Stimulated activated CD8-positive, alpha-beta memory T cell treated with anti-CD3 and anti-CD28 coated beads, Interleukin-4, amount 100 ng/mL, for 4 hours (primary cell): ENCODE measurements at places on chromosomes 7 and 10.

DNA sequence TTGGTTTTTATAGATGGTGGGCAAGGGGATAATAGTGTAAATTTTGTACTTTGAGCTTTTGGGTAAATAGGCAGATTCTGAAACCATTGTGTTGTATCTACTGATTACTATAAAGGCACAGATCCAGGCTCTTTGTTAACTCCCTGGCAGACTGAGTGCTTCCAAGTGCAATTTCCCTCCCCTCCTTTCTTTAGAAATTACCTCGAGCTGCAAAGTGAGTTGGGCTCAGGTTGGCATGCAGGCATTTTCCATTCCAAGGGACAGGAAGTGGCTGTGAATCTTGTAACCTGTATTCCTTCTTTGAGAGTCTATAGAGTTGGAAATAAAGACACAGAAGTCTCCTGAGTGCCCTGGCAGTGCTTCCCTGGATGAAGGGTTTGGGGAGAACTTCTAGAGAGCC lies 494.2 kb upstream of the GALNT17 start:
- DNase-seq = no peak

GRCh38 chr7:2982831-2983230 lies 60.8 kb downstream of the CARD11 start:
- peak; percentile 26 for DNase-seq

GRCh38 chr7:139231513-139232376 lies 708 bp downstream of the UBN2 start:
- no peak for DNase-seq

DNA sequence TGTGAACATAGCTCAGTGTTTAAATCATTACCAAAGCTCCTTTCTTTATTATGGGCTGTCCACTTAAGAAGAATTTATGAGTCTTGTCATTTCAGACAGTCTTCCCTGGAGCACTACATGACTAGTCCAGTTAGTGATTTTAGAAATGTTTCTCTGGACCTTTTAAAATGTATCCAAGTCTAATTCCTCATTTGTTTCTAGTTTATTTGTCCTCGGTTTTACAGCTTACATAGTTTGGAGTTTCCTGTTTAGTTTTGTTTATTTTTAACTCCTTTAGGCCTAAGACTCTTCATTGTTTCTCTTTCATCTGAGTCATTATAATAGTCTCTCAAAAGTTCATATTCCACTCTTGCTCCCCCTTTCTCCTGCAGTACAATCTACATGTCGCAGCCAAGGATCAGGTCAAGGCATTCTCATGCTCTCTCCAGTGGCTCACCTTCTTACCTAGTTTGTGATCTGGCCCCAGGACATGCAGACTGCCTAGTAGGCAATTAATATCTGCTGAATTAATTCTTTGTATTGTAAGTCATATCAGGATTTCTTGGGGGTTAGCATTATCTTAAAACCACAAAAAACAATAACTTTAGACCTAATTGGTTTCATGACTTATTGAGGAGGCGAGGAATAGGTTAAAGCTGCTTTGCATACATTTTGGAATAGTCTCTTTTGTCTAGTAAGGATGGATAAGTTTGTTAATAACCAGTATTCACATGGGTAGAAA lies 93.8 kb downstream of the MAPK8 start:
- no peak for DNase-seq

GRCh38 chr7:28017372-28017771 lies 163.2 kb downstream of the JAZF1 start:
- no peak for DNase-seq

DNA sequence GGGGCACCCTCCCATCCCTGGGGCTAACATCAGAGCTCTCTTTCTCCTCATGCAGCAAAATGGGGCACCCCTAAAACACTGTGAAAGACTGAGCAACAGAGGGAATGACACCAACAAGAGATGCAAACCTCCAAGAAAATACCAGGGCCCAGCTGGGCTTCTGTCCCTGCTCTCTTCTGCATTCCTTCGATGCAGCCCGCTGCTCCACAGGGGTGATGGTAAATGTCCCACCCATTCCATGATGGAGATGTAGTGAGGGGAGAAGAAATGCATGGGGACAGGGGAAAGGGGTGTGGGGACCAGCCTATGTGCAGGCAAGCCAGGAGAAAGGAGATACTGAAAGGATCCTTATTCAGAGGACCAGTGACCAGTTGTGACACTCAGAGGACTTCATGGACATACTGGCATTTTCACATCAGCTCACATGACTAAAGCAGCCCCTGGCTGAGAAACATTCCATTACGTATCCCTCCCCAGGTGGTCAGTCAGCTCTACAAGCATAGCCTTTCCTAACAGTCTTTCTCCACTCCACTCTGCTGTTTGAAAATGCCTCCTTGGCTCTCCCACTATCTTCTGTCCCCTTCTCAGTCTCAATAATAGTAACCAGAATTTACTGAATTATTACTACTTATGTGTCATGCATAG lies 13.3 kb downstream of the SORBS1 start:
- no peak for DNase-seq

- no peak for DNase-seq
These were observed 10.2 kb upstream of the SDHAF3 start for GRCh38 chr7:97107192-97107800.

- no peak for DNase-seq
These were observed 38.9 kb upstream of the XPNPEP1 start for GRCh38 chr10:109962247-109962646.

DNA sequence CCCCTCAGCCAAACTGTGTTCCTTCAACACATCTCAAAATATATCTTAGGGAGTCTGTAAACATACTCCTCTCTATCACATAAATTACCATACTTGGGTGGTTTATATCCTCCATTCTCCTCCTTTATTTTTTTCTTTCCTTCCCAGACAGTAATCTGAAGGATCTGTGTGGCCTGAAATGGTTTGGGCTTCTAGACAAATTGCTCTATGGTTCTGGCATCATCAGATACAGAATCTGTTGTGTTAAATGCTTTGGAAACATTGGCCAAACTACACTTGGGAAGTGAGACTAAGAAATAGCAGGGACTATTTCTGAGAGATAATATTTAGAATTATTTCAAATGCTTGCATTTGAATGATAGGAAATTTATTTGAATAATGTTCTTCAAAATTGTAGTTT lies 353.0 kb upstream of the KCND2 start:
- no peak for DNase-seq

GRCh38 chr10:29239569-29240472 lies 49.0 kb upstream of the LYZL1 start:
- DNase-seq = no peak

DNA sequence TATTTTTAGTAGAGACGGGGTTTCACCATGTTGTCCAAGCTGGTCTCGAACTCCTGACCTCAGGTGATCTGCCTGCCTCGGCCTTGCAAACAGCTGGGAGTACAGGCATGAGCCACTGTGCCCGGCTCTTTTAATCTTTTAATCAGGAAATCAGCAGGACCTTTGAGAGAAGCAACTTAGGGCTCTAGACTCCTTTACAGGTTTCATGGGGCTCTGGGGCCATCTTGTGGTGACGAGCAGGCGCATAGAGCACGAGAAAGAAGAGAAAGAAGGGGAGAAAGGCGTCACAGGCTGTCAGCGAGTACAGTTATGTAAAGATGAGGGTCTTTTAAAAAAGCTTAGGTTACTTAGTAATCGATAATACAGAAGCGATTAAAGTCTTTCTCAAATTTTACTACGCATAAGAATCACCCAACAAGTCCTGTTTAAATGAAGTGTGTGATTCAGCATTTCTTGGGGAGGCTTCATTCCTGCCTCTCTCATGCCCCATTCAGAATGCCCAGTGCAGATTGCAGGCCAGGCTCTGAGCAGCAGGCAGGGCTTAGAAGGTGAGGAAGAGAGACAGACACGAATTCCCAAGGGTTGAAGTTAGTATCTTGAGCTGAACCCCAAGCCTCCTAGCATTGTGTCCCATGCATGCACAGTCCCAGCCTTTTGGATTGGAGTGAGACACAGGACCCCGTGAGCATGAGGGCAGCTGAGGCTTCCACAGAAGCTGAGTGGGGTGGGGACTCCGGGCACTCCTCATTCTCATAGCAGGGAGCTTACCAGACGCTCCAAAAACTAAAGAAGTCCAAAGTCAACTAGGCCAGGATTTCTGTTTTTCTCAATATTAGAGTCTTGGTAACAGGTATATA lies 23.6 kb upstream of the PFKP start:
- no peak for DNase-seq

DNA sequence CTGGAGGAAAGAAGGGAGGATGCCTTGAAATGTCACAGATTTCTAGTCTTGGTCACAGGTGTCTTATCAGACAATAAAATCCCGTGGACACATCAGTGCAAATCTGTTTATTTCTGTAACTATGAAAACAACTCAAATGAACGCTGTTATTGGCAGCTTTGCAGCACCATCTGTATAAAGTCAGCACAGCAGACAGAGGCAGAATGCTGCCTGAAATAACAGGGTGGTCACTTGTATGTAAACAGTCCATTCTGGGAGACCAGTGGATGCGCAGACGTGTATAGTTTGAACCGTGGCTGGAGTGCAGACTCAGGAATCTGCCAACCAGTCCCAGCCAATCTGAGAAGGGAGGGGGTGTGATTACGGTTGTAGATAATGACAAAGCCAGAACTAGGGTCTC lies 54.8 kb downstream of the SEC23IP start:
- DNase-seq = no peak

DNA sequence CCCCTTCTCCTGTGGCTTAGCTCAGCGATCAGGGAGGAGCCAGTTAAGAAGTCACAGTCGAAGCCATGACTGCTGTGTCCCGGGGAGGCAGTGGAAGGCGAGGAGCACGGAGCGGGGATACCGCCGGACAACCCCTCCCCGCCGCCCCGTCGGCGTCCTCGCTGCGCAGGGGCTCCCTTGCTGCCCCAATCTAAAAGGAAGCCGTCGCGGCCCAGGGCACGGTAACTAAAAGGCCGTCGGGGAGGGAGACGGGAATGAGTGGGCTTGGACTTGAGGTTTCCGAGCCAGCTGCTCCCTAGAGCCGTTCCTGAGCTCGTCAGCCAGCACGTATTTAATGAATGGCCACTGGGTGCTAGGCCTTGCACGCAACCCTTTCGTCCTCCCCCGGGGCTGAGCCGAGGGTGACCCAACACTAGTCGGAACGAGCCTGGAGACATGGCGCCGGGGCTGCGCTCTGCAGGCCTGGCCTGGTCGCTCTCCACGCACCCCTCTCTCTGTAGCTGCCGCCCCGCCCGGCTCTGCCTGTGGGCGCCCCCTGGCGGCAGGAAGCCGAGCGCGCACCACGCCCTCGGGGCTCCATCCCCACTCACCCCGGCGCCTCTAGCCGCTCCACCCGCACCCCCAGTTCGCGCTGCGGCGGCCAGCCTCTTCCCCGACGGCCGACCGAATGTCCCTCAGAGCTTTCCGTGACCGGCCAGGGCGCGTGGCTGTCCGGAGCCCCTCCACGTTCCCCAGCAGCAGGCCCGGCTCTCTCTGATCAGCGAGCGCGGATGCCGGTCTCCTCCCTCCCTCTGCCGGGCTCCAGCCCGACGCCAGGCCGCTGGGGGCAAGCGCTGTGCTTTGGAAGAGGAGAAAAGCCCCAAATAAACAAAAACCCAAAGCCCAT lies 29.3 kb upstream of the KCNK18 start:
- peak; percentile 16 for DNase-seq

DNA sequence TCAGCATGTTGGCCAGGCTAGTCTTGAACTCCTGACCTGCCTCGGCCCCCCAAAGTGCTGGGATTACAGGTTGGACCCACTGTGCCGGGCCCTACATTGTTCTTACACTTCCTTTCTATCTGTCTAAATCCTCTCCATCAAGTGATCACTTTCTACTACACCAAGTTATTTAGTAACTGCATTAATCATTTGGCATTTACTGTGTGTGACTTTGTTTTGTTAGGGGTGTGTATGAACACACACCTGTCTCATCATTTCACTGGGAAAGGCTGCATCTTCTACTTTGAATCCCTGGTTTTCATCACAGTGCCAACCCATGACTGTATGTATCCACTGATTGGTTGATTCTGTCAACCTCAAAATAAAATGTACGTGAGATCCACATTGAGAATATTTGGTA lies 23.0 kb upstream of the CCDC71L start:
- DNase-seq = no peak

DNA sequence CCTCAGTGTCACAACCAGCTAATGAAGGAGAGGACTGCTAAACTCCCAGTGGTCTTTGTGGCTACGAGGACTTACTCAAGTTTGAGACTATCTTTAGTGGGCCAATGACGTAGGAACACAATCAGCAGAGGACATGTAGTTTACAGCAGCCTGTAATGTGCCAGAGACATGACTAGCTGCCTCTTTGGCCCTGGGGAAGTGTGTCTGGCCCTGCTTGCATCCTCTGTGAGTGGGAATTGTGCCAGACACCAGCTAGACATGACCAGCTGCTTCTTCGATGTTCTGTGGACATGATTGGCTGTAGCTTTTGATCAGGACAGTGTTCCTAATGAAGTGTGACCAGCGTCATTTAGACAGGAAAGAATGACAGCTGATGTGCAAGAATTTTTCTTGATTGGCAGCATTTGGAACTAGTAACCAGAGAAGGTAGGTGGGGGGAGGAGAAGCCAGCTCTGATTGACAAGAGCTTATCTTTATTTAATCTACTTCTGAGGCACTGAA lies 141.7 kb downstream of the AUTS2 start:
- no peak for DNase-seq

DNA sequence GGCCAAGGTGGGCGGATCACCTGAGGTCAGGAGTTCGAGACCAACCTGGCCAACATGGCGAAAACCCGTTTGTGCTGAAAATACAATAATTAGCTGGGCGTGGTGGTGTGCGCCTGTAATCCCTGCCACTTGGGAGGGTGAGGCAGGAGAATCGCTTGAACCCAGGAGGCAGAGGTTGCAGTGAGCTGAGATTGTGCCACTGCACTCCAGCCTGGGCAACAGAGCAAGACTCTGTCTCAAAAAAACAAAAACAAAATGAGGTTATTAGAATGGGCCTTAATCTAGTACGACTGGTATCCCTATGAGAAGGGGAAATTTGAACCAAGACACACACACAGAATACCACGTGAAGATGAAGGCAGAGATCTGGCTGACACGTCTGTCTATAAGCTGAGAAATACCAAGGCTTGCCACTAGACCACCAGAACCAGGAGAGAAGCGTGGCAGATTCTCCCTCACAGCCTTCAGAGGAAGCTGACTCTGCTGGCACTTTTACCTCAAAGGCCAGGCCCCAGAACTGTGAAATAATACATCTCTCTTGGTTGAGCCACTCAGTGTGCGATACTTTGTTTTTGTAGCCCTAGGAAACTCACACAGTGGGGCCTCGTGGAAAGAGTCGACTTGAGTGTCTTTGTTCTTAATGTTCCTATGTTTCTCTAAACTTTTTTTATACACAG lies 59.6 kb downstream of the TMEM209 start:
- DNase-seq = no peak

DNA sequence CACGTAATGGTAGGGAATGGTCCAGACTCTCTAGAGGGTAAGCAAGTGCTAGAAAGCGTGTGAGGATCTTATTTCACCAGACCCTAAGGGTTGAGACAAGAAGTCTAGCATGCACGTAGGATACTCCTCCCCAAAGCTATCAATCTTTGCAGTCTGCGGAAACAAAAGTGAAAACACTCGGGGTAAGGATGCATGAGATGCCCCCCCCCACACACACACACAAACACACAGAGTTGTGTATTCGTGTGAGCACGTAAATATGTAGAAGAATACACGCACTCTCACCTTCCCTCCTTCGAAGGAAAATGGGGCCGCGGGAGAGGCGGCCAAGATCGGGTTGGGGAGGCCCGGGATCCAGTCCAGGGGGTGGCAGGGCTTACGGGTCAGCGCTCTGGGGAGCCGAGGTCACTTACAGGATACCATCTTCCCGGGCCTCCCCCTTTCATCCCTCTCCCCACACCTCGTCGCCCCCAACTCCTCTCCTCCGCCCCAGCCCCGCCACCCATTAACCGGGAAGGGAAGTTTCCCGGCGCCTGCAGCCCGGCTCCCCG lies 455 bp downstream of the CUL2 start:
- DNase-seq = no peak
